ENCODE measurements at places on chromosomes 16 and 17.

GRCh38 chr16:12084436-12084835 lies 107.9 kb downstream of the SNX29 start:
- no peak for DNase-seq

GRCh38 chr16:84569382-84569987 lies 48.4 kb downstream of the COTL1 start:
- peak; percentile 80 for DNase-seq

- no peak for DNase-seq
Measured at GRCh38 chr16:80896776-80897175, 92.4 kb upstream of the CDYL2 start.

DNA sequence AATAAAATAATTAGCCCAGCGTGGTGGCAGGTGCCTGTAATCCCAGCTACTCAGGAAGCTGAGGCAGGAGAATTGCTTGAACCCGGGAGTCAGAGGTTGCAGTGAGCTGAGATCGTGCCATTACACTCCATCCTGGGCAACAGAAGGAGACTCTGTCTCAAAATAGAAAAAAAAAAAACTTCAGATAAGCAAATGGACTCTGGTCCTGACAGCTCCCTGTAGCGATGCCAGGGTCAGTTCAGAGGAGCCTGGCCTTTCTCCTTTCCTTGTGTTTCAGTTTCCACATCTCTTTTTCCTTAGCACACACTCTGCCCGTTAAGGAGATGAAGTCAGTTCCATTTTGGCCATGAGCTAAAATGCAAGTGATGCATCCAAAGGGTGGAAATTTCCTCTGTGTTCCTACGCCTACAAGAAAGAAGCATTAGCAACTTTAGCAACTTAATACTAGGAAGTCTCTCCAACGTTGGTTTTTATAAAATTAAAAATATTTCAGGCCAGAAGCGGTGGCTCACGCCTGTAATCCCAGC lies 11.6 kb upstream of the GRB2 start:
- no peak for DNase-seq

GRCh38 chr17:3838206-3838605 lies 7.8 kb downstream of the NCBP3 start:
- no peak for DNase-seq

DNA sequence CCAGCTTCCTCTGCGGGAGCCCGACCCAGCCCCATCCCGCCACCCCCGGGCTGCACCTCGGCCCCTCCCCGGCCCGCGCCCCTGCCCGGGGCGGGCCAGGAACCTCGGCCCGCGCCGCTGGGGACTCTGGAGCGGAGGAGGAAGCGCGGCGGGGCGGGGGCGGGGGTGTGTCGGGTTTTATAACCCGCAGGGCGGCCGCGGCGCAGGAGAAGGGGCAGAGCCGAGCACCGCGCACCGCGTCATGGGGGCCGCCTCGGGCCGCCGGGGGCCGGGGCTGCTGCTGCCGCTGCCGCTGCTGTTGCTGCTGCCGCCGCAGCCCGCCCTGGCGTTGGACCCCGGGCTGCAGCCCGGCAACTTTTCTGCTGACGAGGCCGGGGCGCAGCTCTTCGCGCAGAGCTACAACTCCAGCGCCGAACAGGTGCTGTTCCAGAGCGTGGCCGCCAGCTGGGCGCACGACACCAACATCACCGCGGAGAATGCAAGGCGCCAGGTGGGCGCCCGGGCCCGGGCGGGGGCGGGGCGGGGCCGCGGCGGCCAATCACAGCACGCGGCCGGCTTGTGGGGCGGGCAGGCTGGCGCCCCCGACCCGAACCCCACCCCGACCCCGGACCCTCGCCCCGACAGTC lies at the start of gene ACE:
ACE (plus strand) TSS at position 208 of the 626 bp plus-strand sequence; CDS start at position 242, 34 bp downstream.
- no peak for DNase-seq

DNA sequence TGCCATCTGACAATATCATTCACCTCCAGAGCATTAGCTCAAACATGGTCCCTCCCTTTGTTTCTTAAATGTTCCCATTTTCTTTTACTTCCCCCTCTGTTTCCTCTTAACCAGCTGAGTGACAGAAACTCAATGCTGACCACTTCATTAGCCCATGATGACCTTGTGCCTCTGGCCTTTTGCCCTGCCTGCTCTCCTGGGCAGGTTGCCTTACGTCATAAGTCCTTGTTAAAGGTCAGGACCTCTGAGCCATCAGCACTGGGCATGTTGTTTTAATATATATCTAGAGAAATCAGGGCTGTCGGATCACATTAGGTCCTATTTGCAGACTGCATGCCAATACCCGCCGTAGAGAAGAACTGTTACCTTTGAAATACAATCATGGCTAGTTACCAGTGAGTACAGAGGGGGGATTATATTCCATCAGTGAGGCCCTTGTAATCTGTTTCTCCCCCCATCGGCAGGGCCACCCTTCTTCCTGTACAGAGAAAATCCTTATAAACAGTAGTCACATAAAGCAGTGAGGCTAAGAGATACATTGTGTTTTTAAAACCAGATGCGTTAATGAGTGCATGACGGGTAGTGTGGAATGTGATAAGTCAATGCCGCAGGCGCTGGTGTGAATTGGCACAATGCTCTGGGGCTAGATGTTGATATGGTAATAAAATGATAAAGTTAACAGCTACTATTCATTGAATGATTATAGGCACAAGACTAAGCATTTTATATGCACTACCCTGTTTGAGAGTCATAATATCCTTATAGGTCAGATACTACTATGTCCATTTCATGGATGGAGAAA lies 94.3 kb upstream of the ZFHX3 start:
- DNase-seq: no peak

DNA sequence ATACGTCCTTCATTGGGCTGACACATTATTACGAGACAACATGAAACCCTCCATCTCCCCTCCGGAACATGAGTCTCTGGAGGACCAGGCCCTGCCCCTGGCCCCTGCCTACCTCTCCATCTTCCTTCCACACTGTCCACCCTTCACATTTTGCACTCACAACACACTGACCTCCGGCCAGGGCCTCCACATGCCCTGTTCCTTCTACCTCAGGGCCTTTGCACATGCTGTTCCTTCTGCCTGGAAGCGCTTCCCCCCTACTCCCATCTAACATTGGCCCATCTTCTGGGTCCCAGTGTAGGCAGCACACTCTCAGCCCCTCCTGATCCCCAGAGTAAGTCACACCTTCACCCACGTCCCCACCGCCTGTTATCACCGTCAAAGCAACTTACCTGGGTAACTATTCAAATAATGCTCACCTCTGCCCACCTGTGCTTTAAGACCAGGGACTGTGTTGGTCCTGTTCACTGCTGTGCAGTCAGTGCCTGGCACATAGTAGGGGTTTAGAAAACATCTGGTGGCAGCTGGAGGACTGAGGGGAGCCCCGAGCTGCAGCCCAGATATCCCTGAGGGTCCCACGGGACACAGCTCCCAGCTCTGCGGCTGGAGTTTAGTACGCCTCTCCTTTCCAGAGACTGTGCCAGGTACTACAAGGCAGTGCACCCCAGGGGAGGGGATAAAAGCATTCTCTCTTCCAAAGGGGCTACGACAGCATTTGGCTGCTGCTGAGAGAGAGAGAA lies 27.2 kb downstream of the RPH3AL start:
- no peak for DNase-seq

DNA sequence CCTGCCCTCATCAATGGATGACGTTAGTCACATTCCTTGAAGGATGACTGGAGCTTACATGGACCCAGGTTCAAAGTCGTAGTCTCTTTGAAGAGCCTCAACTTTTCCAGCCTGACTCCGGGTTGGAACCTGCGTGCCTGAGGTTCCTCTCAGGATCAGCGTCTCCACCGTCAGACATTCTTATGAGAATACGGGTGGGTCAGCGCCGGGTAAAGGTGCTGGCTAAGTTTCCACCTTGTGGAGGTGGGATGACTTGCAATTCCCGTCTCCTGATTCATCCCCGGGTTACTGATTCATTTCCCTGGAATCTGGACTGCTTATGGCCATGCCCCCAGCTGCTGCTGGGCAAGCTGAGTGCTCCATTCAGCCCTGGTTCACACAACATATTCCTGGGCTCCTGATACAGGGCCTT lies 38.9 kb upstream of the CMIP start:
- no peak for DNase-seq

DNA sequence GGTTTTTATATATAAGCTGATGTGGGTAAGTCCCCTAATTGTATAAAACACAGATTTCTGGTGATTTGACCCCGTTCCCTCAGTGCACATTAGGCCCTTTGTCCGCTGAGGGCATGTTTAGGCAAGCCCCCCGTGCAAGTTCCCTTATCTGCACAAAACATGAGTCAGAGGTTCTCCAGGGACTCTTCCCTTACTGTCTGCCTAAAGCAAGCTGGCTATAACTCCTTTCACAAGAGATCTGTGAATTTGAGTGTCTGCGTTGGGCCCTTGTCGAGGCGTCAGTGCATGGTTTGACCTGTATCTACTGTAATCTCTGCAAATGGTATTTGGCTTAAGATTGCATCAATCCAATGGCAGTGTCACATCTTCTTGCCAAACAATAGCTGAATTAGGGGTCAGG lies 712.8 kb downstream of the CDH8 start:
- DNase-seq: no peak

- DNase-seq: no peak
Measured at GRCh38 chr17:69949973-69950695, 124.9 kb upstream of the KCNJ16 start.

DNA sequence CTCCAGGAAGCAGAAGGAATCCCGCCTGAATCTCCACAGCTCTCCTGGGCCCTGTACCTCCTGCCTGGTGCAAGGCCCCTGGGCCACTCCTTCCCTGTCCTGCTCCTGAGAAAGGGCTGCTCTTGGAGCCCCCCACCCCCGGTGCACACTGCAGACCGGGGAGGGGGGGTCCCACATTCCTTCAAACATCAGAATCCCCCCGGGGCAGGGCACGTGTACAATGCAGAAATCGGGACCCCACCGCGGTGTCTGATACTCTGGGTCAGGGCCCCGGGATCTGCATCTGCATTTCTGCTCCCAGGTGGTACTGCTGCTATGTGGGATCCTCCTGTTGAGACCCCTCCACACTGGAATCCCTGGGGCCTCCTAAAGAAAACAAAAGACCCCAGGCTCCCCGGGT lies 99.5 kb upstream of the GSE1 start:
- no peak for DNase-seq

DNA sequence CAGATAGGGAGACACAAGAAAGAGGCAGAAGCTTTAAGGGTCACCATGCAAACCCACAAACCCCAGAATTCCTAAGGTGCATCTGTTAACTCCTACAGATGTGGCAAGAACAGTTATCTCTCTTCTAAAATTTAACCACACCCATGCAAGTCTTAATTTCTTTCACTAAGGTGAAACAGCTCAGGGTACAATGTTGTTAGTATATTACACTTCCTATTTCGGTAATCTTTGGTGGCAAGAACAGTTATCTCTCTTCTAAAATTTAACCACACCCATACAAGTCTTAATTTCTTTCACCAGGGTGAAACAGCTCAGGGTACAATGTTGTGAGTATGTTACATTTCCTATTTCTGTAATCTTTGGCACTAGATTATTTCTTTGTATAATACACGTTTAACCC lies 6.6 kb downstream of the CCL23 start:
- DNase-seq: no peak

- DNase-seq: peak; percentile 55
Measured at GRCh38 chr16:29029168-29029994, 44.5 kb downstream of the LAT start.

GRCh38 chr16:57723170-57723569 lies 12.4 kb upstream of the KATNB1 start:
- DNase-seq: no peak

GRCh38 chr16:67928561-67929364 lies 2.9 kb downstream of the CTRL start:
- DNase-seq: peak; percentile 43
